ENCODE measurements at places on chromosomes 7 and 10.

DNA sequence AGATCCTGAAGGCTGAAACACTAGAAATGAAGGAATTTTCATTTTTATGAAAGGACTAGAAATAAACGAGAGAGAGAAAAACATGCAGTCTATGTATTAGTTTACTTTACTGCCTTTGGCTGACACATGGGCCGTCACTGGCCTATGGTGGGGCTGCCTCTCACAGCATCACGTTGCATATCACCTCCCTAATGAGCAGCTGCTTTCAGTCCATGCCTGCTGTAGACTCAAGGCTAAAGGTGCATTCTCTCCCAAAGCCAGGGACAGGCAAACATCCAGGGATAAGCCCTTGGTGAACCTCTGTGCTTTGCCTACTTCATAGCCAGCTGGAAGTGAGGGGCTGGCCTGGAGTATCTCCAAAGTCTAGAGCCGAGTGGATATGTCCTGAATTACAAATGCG is 359.4 kb downstream of the GPAM start:
- peak; percentile 14 for DNase-seq

DNA sequence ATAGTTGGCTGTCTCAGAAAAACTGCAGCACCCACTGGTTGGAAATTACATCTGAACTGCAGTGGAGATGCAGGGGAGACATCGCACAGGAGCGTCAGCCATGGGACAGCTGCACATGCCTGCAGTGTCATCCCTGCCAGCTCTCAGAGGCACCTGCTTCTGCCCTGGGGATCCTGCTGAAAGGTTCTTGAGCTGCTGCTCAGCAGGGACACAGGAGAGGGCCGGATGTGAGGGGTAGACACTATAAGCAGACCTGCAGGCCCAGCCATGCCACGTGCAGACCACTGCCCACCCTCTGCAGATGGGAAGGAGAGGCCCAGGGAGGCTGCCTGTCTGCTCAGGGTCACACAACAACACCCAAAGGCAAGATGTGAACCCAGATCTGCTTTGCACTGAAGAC is 601.4 kb downstream of the DNAJB6 start:
- DNase-seq = no peak

GRCh38 chr10:44332465-44332864 is 52.4 kb downstream of the CXCL12 start:
- DNase-seq = no peak

DNA sequence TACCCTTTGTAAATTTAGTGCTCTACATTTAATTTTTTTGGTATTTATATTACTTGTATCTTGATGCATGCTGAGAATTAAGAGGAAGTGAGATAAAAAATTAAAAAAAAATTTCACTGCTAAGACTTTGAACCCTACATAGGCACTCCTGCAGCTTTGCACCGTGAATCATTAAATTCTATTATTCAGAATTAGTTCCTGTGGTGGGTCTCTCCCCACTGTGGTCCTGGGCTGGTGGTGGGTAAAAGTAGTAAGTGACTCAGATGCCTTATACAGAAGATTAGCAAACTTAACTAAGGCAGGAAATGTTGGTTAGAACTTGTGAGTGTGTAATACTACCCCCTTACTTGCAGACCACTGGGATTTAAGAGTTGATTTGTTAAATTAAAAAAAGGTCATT is 72.6 kb downstream of the AP3M1 start:
- DNase-seq = no peak

DNA sequence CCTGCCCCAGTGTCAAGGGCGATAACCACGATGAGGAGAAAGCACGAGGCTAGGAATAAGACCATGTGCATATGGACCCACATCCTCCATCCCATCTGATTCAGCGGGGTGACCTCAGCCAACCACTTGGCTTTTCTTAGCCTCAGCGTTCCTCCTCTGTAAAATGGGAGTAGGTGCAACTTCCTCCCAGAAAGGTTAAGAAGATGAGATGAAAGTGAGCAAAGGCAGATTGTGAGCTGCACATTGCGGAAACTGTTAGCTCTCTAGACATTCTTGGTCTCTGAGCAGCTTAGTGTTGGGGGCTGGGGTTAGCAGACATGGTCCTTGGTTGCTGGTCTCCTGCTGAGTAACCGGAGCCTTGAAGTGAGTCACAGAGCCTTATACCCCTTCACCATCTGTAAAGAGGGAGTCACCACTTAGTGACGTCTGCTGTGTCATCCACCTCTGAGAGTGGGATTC is 497.3 kb upstream of the GALNT17 start:
- DNase-seq = no peak

DNA sequence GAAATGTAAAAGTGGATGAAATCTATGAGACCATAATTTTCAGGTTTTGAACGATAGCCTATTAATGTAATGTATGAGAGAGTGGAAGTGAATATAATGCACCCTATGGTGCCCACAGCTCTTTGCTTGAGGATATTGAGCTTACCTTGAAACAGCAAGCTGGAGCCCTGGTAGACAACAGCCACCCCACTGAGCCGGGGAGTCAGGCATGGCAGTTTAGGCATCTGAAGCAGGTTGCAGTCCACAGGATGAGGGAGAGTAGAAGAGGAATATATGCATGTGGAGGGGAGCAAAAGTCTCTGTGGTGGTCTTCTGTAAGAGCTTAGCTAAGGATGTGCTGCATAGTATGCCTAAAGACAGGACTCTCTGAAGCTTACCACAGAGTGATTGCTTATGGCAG is 817.3 kb downstream of the DNAJB9 start:
- no peak for DNase-seq

All from testis (tissue), 5 donors.